ENCODE measurements at places on chromosomes 12 and 14.

DNA sequence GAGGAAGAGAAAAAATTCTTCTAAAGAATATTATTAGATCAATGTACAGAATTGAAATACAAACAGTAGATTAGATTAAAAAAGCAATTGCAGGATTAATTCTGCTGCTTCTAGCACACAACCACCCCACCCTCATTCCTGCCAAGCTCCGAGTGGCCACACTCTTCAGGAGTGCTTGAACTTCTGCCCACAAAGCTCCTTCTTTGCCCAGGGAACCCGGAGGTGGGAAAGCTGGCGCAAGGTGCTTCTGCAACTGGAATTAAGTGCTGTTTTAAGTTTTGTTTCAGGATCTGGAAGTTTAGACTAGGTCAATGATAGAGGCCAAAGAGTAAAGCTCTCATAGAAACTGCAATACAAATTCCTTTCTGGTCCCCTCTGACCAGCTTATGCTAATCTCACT is 94.1 kb upstream of the BMP4 start:
- DNase-seq: no peak

- DNase-seq: no peak
Measured at GRCh38 chr12:124162151-124163110, 132.5 kb upstream of the RFLNA start.

GRCh38 chr12:80794551-80794950 is 77.8 kb downstream of the MYF5 start:
- no peak for DNase-seq

- no peak for DNase-seq
Measured at GRCh38 chr14:35047976-35048513, 2.0 kb downstream of the FAM177A1 start.

- DNase-seq: no peak
Measured at GRCh38 chr12:101238800-101239329, 28.8 kb upstream of the SLC5A8 start.

DNA sequence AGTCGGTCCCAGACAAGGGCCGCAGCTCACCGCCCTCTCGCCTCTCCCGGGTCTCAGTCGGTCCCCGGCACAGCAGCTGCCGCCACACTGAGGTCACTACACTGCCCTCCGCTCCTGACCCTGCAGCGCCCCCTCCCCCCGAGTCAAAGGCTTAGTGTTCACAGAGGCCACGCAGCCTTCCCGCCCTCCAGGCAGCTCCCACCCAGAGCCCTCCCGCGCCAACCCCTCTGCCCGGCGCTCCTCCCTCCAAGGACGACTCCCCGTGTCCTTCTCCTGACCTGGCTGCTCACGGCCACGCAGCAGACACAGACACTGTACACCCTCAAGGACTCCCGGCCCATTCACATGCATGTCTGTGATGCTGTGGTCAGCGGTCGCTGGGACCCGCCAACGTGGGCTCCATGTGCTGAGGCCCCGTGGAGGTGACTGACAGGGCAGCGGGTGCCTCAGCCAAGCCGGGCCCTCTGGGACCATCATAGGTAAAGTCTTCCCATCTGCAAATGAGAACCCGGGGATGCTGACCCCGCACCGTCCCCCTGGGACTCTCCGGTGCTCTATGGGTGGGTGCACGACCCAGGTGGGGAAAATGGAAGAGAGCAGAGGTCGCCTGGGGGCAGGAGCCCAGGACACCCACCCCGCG is 16.3 kb upstream of the GALNT9 start:
- DNase-seq: no peak

All from BJ (cell line).